ENCODE measurements at places on chromosomes 4 and X.
A peak's percentile ranks its signal among the peaks of the same experiment; 100 is the strongest.

- DNase-seq, result no peak
Observed at GRCh38 chrX:16063921-16064320, 59.4 kb upstream of the GRPR start.

DNA sequence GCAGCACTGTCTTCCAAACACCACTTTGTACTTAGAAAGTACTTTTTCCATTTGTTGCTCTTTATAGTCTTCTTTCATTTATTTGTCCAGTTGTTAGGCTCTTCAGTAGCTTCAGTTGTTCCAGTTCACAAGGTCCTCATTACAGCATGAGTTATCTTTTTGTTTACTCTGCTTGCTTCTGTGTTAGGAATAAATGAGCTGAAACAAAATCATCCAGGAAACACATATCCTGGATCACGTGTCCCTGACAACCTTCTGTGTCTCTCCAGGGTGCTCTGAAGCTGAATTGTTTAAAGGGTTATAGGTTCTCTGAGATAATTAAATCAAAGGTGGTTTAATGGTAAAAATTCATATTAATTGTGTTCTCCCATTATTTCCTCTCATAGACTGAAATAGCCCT lies 19.9 kb upstream of the KLHL8 start:
- no peak for DNase-seq

DNA sequence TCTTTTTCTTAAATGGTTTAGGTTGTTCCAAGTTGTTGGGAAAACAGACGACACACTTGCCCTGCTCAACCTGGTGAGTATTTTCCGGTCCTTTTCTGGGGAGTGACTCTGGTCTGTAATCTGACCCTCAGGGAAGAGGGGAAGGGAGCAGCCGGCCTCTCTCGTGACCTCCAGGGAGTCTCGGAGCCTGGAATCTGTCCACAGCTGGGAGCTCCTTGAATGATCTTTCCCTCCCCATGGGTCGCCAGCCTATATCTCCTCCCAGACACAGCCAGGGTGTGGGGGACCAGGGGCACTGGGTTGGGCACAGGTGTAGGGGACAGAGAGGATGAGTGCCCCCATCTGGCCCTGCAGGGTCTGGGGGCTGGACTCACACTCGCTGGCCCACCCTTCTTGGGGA lies 18.9 kb downstream of the TMEM175 start:
- DNase-seq, result no peak

DNA sequence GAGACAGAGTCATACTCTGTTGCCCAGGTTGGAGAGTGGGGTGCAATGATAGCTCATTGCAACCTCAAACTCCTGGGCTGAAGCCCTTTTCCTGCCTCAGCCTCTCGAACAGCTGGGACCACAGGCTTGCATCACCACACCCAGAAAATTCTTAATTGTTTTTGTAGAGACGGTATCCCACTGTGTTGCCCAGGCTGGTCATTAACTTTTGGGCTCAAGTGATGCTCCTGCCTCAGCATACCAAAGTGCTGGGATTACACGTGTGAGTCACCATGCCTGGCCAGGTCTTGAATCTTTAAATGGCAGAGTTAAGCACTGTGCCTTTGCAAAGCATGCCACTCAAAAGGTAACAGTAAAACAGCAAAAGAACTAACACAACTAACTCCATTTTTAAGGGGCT lies 28.6 kb upstream of the BBS12 start:
- no peak for DNase-seq

- DNase-seq, result no peak
Observed at GRCh38 chrX:115616943-115617563, 56.1 kb downstream of the PLS3 start.

- DNase-seq, result peak; percentile 73
Observed at GRCh38 chr4:153345012-153345981, 809 bp downstream of the MND1 start.

DNA sequence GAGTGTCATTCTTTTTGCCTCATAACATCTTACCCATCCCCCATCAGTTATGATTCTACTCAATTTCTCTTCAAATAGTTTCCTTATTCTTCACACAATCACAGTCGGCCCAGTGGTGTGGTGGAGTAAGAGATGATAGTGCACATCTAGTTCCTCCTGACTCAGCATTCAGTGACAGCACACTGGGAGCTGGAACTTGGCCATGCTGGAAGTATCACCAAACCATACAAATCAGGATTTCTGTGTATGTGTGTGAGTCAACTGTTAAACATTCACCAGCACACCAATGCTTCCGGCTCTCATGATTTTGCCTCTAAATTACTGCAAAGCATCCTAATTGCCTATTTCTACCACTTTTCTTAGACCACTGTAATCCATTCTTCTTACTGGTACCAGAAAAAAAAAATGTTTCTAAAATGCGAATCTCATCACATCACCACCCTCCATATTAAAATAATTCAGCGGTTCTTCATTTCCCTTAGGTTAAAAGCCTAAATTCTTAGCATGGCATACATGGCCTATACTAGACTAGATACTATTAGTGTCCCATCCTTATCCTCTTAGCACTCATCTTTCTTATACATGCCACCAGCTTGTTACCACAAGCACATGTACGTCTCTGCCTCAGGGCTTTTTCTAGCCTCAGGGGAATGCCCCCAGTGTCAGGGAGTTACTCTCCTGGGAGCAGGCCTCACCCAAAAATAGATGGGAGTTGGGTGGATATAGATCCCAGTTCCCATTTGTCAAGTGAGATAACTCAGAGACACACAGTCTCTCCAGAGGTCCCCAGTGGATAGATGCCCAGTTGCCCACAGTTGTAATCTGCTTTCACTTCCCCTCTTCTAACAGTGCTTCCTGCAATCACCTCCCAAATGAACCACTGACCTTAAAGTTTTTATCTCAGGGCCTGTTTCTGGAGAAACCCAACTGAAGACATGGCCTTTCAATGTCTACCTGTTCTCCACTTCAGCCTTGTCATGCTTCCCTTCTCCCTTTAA lies 49.2 kb upstream of the DDX53 start:
- DNase-seq, result no peak

DNA sequence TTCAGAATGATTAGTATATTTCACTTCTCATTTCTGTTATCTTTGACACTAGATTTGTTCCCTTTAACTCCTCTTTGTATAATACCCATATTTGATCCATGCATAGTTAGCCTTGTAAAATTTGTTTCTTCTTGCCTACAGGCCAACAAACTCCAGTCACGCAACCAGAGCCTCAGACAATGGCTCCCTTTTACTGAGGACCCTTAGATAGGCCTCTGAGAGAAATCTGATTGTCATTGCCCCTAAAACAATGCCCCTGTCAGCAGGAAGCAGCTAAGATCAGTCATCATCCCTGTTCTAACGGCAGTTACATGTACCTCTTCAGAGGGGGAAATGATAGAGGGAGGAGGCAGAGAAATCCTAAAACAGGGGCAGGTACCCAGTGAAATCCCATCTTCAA lies 190.6 kb upstream of the TENT5D start:
- DNase-seq, result no peak
